ENCODE measurements at places on chromosomes 5 and 9.

GRCh38 chr9:108547411-108548135 is 308.2 kb downstream of the ACTL7B start:
- DNase-seq: no peak

- no peak for DNase-seq
These were observed 70.2 kb upstream of the TUT7 start for GRCh38 chr9:86424251-86424891.

DNA sequence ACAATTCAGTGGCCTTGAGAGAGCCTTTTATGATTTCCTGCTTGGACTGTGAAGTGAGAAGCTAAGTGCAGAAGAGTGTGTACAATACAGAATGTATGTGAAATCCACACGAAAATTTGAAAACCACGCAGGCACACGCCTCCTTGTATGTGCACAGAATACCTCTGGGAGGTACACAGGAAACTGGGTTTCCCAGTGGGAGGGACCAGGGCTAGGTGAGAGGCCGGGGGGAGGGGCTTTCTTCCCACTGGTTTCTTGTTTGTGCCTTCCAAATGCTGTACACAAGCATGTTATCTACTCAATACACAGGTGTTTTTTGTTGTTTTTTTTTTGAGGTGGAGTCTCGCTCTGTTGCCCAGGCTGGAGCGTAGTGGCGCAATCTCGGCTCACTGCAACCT is 16.1 kb downstream of the C9orf50 start:
- no peak for DNase-seq

DNA sequence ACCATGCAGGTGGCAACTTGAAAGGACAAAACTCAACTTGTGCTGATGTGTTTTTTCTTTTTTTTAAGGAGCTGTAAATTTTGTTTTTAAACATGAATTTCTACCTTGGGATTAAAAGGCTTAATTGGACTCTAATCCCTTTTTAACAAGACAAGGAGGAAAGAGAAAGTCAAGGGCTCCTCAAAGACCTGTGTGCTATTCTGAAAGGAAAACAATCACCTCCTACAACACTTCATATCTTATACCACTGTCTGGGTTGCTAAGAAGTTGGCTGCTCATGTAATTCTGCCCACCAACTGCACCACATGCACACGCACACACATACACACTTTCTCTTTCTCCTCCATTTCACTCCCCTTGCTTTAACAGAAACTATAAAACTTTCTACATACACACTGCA is 78.6 kb downstream of the SH3RF2 start:
- DNase-seq: no peak

- DNase-seq: no peak
These were observed 505.1 kb downstream of the TLR4 start for GRCh38 chr9:118209343-118209742.

DNA sequence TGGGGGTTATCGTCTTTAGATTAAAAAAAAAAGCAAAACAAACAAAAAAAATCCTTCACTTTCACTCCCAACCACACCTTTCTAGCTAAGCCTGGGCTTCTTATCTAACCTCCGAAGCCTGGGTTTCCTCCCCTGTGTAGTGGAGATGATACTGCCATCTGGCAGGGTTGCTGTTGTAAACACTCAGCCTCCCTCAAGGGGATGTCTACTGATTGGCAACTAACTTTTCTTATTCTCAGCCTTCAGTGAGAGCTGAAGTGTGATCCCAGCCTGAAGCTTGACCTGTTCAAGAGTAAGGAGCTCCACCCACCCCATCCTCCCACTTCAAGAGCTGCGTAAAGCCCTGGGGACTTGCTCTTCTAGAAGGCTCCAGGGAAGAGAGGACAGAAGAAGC is 21.5 kb upstream of the WWC1 start:
- DNase-seq: peak; percentile 90

DNA sequence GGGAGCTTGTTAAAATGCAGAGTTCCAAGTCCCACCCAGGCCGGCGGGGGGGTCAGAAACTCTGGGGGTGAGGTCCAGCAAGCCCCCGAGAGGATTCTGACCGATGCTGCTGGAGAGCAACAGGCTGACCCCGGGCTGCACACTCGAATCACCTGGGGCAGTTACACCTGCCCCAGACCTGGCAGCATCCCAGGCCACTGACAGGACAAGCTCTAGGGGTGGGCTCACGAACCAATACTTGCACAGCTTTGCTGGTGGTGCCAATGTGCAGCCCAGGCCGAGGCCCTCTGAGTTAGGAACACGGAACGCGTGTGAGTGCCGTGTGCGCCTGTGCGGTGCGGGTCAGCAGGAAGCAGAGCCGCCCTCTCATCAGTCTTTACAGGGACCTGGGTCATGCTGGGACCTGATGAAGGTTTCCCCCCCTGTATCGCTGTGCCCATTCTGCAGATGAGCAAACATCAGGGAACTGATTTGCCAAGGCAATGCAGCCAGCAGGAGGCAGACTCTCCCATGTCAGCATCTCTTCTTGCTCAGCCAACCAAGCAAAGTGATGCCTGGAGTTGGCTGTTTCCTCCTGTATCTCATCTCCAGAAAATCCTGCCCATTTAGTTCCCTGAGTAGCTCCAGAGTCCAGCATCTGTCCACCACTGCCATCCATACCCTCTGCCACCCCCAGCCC is 16.3 kb downstream of the FAM163B start:
- DNase-seq: peak; percentile 16

DNA sequence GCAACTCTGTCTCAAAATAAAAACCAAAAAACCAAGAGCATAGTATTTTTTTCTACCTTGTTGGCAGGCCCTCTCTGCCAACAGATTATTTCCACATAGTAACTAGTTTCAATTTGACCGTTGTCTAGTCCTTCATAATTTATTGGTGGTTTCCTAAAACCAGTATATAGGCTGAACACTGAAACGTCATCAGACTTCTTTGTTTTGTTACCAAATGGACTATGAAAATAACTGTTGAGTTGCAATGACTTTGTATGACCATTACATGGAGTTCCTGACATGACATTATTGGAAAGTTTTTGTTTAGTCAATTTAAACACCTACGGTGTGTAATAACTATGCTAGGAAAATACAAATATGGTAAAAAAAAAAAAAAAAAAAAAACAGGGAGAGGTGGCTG is 1.7 kb downstream of the AGGF1 start:
- DNase-seq: no peak

GRCh38 chr5:149860801-149861322 is 83.7 kb downstream of the PDE6A start:
- DNase-seq: peak; percentile 74

DNA sequence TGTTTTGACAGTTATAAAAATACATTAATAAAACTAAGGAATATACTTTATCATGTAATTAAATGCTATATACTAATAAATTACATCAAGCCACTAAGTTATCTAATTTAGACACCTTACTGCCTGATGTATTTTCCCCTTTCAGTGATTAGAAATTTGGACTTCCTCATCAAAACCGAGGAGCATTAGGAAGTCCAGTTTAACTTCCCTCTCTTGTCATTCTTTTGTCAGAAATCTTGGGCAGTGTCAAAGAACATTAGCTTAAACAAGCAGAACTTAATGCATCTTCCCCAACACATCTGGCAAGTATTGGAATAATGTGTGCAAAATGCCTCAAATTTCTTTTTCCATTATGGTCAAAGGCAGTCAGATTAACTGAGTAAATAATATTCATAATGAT is 81.6 kb downstream of the PLPP1 start:
- no peak for DNase-seq

GRCh38 chr5:145587710-145588109 is 247.4 kb downstream of the PRELID2 start:
- peak; percentile 93 for DNase-seq

DNA sequence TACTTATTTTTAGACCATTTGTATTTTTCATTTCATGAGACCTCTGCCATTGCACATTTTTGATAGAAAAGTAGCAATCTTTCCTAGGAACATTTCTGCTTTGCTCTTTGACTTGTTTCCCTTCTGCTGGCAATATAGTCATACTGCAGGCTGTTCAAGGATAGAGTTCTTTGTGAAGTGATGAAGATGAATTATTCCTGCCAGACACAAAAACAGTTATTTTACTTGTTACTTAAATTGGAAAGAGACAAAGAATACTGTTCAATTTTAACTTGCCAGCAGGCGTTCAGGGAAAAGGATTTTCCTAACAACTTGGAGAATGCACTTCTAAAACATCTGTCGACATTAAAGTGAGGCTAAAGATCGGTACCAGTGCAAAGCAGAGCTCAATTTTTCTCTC is 251.7 kb upstream of the ACTBL2 start:
- DNase-seq: no peak

DNA sequence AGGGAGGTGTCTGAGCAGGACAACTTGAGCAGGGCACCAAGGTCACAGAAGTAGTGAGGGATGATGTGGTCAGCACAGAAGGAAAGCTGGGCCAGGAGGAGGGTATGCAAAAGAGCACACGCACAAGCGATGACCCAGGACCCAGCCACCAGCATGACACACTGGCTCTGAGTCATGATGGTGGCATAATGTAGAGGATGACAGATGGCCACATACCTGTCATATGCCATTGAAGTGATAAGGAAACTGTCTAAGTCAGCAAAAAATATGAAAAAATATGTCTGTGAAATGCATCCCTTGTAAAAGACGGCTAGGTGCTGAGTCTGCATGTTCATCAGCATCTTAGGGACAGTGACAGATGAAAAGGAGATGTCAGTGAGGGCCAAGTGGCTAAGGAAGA is 380 bp downstream of the OR1J1 start:
- no peak for DNase-seq

DNA sequence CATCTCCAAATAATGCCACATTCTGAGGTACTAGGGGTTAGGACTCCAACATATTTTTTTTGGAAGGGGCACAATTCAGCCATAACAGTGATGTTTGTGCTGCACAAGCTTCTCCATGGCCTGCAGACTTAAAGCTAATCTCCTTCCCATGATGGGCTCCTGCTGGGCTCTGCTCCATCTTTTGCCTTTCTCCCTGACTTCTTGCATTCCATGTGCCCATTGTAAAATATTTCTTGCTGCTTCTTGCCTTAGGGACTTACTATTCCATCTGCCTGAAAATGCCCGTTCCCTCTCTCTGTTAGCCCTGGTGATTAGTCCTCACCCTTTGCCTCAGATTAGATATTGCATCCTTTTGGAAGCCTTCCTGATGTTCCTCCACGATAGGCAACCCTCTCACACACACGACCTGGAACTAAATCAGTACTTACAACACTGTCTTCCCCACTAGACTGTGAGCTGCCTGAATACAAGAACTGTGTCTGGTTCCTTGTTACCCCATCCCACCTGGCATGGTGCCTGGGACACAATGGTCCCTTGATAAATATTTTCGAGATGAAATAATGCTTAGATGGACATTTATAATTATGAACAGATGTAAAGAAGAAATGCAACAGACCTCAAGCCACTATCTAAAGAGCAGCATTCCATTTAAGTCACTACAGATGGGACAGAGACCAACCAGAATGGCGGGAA is 33.5 kb downstream of the OR1J1 start:
- peak; percentile 33 for DNase-seq

- no peak for DNase-seq
These were observed 67.7 kb upstream of the SPOCK1 start for GRCh38 chr5:137566780-137567179.

DNA sequence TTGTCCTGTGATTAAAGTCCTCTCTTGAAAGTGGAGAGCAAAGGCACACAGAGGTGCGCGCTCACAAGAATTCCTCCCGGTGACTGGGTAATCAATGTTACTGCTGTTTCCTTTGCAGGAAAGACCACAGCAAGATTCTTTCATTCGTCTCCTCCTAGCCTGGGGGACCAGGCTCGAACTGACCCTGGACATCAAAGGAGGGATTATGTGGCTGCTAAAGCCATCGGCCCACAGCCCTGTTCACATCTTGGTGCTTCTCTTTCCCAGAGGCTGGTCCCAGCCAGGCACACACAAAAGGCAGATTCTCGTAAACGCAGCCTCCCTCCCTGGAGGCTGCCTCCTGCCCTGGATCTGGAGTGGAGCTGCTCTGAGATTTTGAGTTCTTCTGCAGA is 230.9 kb downstream of the FANCC start:
- no peak for DNase-seq

GRCh38 chr5:116595498-116595897 is 20.9 kb upstream of the SEMA6A start:
- DNase-seq: no peak

DNA sequence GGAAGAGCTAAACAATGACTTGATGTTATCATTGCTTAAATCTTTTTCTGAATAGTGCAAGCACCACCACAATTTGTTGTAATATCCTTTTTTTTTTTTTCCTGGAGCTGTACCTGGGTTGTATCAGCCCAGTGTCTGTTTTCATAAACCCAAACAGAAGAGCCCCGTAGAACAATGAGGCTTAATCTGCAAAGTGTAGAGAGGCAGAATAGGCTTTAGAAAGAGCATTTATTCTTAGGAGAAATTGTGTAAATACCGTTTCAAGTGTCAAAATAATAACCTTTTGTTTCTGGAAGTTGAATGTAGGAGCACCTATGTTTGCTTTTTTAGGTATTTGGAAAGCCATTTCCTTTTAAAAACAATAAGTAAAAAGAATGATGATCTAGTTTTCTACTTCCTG is 26.4 kb downstream of the RGS7BP start:
- DNase-seq: no peak

- no peak for DNase-seq
These were observed 694.9 kb downstream of the ISL1 start for GRCh38 chr5:52077941-52078815.

- DNase-seq: peak; percentile 66
These were observed 181.5 kb upstream of the RAI14 start for GRCh38 chr5:34474573-34475021.

DNA sequence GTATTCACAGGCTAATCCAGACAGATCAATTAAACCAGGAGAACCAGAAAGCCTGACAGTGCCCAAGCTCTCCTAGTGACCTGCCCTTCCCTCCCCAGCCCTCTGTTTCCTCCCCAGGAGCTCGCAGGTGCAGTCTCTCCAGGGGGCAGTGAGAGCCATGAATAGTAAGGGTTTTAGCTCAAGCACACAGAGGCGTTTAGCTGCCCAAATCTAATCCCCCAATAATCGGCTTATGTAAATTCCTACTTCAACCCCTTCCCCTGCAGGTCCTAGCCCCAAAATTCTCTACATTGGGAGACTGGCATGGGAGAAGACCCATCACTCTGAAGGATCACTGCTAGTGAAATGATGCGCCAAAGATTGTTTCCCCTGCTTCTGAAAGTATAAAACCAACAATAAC is 10.5 kb upstream of the TAL2 start:
- DNase-seq: no peak

DNA sequence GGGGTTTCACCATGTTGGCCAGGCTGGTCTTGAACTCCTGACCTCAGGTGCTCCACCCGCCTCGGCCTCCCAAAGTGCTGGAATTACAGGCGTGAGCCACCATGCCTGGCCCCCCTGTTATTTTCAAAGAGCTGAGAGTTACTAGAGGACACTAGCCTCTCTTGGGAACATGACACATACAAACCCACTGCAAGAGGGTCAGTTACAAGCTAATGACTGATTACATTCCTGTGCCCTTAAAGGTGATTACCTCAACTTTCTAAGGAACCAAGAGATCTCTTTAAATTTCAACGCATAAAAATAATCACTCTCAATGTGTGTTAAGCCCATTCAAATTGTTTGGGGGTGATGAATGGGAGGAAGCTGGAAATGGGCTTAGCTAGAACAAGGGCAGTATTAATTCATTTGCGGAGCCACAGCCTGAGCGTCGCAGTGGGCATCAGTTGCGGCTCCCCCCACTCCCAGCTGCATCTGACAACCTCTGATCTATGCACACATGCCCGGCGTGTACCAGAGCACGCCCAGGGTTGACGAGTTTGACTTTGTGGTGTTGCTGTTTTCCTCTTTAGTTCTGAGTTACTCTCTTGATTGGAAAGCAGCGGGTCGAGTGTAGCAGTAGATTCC is 146.9 kb downstream of the GOLPH3 start:
- DNase-seq: no peak

- DNase-seq: no peak
These were observed 325.6 kb downstream of the TRPM3 start for GRCh38 chr9:70795841-70796240.

GRCh38 chr5:59503220-59503619 is 390.3 kb downstream of the PDE4D start:
- DNase-seq: no peak

Measured in amniotic epithelial cell (primary cell).